Activated CD8-positive, alpha-beta memory T cell treated with anti-CD3 and anti-CD28 coated beads for 48 hours (primary cell): ENCODE measurements at places on chromosomes 1 and 21.

GRCh38 chr1:95021805-95022643 is 50.7 kb downstream of the ALG14 start:
- DNase-seq: no peak

- DNase-seq: no peak
Observed at GRCh38 chr1:215824245-215824644, 257.1 kb downstream of the KCTD3 start.

GRCh38 chr21:38774152-38774551 is 31.6 kb upstream of the ETS2 start:
- DNase-seq: no peak

GRCh38 chr1:44803312-44804095 is 3.3 kb downstream of the PLK3 start:
- no peak for DNase-seq

DNA sequence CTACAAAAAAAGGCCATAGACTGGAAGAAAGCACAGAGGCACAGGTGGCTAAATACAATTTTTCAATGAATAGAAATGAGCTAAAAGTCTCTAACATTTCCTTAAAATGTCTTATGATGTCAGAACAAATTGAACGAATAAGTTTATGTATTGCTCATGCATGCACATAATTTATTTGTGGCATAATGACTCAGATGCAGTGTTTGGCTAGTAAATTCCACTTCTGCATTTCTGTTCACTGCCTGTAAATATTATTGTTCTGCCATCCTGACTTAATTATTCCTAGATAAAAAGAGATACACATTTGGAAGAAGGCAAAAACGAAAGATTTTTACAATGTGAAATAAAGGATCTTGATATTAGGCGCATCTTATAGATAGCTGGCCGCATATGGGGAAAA is 26.6 kb upstream of the EXO1 start:
- no peak for DNase-seq

- no peak for DNase-seq
Observed at GRCh38 chr1:112888630-112889029, 67.4 kb downstream of the SLC16A1 start.

DNA sequence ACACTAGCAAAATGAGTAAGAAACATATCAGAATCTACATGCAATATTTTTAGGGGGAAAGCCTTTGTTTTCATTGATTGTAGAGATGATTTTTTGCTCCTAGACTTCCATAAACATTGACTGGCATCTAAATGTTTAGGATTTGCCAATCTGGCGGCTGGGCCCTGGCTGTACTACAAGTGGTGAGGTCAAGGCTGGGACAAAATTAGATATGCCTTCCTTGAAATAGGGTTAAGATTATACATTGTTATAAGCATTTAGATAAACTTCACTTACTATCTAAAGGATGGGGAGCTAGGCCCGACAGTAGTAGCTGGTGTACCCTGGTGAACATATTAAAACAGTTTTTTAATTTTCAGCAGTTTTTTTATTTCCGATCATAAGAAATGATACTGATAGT is 5.2 kb downstream of the NFIA start:
- DNase-seq: no peak

DNA sequence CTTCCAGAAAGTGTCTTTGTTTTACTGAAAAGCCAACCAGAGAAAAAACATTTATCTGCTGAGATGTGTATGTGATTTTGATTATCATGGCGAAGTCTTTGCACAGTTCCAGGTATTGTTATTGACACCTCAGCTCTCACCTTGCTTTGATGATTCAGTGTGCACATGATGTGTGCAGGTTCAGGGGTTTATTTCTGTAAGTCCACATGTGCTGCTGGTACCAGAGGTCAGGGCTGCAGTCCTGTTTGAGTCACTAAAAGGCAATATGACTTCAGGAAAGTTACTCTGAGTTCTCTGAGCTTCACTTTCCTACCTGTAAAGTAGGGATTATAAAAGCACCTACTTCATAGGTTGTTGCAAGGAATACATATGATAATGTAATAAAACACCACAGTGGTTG is 97.1 kb downstream of the CNIH3 start:
- no peak for DNase-seq

DNA sequence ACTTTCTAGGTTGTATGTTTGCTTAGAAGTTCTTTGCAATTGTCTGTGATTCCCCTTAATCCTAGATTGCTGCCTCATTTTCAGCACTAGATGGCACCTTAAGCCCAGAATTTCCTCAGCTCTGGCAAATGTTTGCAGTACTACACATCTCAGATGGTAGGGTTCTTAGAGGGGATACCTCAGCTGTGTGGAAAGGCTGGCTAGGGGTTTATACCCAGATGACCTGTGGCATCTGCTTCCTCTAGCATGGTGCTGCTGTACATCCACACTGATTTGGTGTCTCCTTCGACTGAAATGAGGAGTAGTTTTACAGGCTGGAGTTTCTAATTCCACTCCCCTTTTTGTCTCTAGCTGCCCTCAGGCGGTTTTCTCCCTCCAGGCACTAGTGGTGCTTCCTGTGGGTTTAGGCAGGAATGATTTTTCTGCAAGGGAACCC is 23.5 kb downstream of the ASB17 start:
- no peak for DNase-seq

GRCh38 chr1:4172644-4173599 is 272.9 kb upstream of the C1orf174 start:
- DNase-seq: no peak

DNA sequence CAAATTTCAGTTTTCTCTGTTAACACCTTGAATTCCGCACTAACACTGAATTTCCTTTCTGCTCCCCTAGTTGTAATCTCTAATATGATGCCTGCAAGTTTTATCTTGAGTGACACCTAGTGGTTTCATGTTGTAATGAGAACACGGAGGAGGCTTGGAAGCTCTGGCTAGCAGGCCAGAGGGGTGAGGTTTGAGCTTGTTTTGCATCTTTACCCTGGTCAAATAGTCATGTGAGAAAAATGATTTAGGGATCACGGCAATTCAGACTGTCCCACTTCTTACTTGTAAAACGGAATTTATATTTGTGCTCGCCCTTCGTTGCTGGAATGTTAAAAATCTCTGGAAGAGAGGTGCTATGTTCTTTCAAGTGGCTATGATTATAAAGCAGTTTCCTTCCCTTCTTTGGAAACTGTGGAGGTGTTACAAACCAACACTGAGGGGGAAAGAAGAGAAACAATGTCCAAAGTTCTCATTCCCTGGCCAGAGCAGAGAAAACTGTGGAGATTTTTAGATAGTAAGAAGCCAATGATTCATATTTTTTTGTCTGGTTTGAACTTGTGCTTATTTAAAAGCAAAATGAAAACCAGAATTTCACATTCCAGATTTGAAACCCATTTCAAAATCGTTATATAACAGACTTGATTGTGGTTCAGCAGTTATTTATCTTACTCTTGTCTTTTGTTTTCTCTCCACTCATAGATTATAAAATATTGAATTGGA is 5.3 kb upstream of the MROH9 start:
- DNase-seq: no peak

- DNase-seq: no peak
Observed at GRCh38 chr1:43880604-43881003, 53.0 kb upstream of the ARTN start.

- DNase-seq: no peak
Observed at GRCh38 chr1:174995121-174995520, 4.6 kb upstream of the CACYBP start.

GRCh38 chr1:60427194-60427593 is 353.6 kb upstream of the C1orf87 start:
- DNase-seq: no peak

- DNase-seq: no peak
Observed at GRCh38 chr1:169999761-170000160, 74.7 kb downstream of the KIFAP3 start.

- DNase-seq: no peak
Observed at GRCh38 chr1:208216062-208216461, 28.1 kb downstream of the PLXNA2 start.

DNA sequence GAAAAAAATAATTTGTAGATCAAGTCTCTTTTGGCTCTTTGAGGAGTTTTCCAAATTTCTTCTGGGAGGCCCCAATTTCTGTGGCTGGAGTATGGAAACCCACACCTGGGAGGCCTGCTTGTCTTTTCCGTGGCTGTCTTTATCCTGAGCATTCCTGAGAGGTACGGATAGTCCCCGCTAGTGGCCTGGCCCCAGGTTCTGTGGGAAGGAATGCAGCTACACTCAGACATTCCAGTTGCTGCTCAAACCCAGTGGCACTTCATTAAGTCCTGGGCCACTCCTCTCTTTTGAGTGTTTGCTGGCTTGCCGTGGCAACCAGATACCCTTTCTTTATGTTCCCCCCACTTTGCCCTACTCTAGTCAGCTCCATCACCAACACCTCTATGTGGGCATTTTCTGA is 310.4 kb downstream of the ASTN1 start:
- no peak for DNase-seq

DNA sequence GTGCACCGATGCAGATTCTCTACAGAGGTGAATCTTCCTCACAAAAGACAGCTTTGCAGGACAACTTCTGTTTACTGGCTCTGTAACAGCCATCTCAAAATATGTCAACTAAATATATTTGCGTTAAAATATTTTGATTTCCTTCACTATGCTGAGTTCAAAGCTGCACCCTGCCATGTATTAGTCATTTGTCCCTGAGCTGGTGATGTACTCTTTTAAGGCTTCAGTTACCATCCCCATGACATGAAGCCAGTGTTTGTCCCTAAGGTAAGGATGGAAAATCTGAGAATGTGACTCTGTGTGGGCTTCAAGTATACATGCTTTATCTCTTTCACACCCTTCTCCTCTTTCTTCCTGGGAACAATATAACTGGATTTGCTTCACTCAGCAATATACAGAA is 70.2 kb upstream of the BTG3 start:
- DNase-seq: no peak

GRCh38 chr1:54007613-54008012 is 10.4 kb downstream of the LDLRAD1 start:
- no peak for DNase-seq

GRCh38 chr1:221688488-221688843 is 53.4 kb downstream of the DUSP10 start:
- DNase-seq: no peak

DNA sequence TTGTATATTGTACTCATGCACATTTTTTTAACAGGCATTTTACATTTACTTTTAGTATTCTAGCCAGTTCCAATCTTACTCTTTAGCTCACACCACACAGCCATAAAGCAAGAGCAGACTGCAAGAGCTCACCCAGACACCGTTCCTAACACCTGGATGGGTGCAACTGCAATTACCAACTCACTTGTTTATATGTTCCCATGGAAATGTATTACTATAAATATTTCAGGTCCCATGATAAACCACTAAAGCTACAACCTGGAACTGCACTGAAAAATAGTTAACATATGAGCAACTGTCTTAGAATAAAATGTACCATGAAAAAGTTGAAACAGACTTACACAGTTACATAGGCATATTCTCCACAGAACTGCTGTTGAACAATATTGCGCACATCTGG is 30.8 kb downstream of the USP48 start:
- DNase-seq: no peak

GRCh38 chr1:55257958-55258357 is 42.8 kb upstream of the USP24 start:
- peak; percentile 42 for DNase-seq

DNA sequence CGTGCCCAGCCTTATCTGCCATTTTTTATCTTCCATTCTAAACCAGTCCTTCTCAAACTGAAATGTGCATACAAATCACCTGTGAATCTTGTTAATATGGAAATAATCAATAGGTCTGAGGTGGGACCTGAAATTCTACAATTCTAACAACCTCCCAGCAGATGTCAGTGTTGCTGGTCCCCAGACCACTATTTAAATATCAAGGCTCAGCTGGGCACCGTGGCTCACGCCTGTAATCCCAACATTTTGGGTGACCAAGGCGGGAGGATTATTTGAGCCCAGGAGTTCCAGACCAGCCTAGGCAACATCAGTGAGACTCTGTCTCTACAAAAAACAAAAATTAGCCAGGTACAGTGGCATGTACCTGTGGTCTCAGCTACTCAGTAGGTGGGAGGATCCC is 4.1 kb downstream of the UQCRHL start:
- DNase-seq: no peak

GRCh38 chr1:231871878-231872277 is 245.3 kb downstream of the DISC1 start:
- DNase-seq: no peak

DNA sequence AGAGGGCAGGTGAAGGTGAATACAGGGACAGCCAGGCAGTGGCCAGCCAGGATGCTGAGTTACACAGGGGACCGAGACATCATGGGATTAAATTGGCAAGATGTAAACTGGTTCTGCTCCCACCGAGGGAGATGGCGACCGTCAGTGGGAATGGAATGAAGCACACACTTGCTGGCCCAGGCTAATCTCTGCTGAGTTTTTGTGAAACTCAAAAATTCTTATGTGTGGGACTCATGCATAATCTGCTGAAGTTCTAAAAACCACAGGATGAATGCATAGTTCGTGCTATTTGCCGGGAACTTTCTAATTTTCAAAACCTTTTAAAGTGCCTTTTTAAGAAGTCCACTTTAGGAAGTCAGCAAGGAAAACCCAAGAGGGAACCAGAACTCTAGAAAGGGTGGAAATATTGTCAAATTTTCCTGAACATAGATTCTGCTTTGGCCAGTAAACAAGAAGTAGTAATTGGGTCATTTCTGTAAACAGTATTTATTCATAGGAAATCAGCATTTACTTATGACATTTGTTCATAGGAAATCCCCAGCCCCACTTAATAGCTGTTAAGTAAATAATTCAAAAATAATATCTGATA is 85.4 kb upstream of the ROR1 start:
- DNase-seq: no peak

DNA sequence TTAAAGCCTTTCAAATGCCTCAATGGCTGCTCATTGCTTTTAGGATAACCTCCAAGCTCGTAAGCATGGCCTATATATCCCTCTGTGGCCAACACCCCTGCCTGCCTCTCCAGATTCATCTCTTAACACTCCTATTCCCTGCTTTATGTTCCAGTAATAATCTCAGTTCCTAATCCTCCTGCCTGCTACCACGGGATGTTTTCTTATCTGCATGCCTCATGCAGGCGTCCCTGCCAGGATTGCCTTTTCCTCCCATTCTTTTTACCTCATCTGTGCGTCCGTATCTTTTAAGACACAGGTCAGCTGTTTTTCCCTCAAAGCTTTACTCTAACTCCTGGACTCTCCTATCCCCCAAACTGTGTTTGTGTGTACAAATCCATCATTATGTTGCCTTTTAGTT is 36.1 kb downstream of the ZBTB40 start:
- DNase-seq: no peak

GRCh38 chr1:159014003-159014571 is 4.4 kb downstream of the IFI16 start:
- DNase-seq: no peak

- no peak for DNase-seq
Observed at GRCh38 chr21:35933466-35933865, 126.9 kb downstream of the SETD4 start.
